Hematopoietic multipotent progenitor cell (in vitro differentiated cells): ENCODE measurements at places on chromosomes 1 and 21. TPM values are rescaled to one million over a fixed set of nuclear protein-coding genes. Genes with fewer than 3 reads are reported as not detected.
A peak's percentile ranks its signal among the peaks of the same experiment; 100 is the strongest.

The MX1 gene
- 86.4 TPM for total RNA-seq

- peak; percentile 84 for DNase-seq
Observed at GRCh38 chr1:67635055-67635809, 49.8 kb upstream of the GADD45A start.

- DNase-seq = no peak
Observed at GRCh38 chr1:56645677-56646305, 677 bp downstream of the PRKAA2 start.

The GALE gene
- total RNA-seq = 12.4 TPM

- no peak for DNase-seq
Observed at GRCh38 chr1:91647061-91647460, 146.4 kb downstream of the CDC7 start.

GRCh38 chr21:32426066-32426465 is 13.6 kb downstream of the EVA1C start:
- no peak for DNase-seq

The EXO1 gene
- 3.5 TPM for total RNA-seq

GRCh38 chr21:14554948-14555347 is 8.8 kb upstream of the SAMSN1 start:
- DNase-seq = no peak

GRCh38 chr21:42746593-42747275 is 93.3 kb downstream of the PDE9A start:
- peak; percentile 37 for DNase-seq

The BNIPL gene
- under 0.01 TPM for total RNA-seq

GRCh38 chr1:66044912-66045311 is 252.2 kb downstream of the PDE4B start:
- no peak for DNase-seq

The CFAP74 gene
- not detected for total RNA-seq

GRCh38 chr1:41102653-41103052 is 81.1 kb upstream of the SLFNL1 start:
- no peak for DNase-seq

DNA sequence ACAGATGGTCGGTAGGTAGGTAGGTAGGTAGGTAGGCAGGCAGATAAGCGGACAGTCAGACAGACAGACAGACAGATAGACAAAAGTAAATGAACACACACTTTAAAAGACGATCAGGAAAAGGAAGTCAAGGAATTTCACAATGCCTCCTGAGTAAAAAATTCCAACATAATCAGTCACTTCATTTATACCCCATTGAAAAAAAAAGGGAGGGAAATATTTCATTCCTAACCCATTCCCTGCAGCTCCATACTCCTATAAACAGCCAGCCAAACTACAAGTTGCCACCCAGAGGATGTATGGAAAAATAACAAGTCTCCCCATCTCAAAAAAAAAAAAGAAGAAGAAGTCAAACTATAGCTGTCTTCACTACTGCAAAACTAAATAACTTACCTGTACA is 43.4 kb downstream of the ZZZ3 start:
- DNase-seq = no peak

The EIF2D gene
- 75.4 TPM for total RNA-seq

DNA sequence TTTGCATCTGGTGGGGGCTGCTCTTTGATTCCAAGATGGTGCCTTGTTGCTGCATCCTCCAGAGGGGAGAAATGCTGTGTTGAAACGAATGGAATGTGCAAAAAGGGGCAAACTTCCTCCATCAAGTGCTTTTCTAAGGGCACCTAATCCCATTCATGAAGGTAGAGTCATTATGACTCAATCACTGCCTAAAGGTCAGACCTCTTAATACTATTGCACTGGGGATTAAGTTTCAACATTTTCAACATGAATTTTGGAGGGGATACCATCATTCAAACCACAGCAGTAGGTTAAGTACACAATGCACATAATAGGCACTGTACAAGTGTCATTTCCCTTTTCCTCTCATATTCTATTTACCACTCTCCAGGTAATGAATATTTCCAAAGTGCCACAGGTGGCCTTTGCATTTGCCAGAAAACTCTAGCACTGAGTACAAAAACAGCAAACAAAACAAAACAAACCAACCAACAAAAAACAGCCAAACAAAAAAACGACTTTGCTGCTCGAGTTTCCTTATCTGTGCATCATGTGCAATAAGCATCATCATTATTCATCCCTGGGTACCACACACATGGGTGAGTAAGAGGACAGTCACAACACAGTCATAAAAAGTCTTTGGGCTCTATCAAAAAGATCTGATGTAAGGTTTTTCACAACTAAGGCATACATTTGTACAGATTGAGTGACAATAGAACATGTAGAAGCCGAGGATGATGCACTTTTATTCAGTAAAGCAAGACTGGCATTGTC is 42.5 kb downstream of the IFI44 start:
- no peak for DNase-seq

- DNase-seq = no peak
Observed at GRCh38 chr21:43578677-43579303, 80.5 kb downstream of the HSF2BP start.

- no peak for DNase-seq
Observed at GRCh38 chr1:207474210-207474609, 20.1 kb downstream of the CR2 start.

DNA sequence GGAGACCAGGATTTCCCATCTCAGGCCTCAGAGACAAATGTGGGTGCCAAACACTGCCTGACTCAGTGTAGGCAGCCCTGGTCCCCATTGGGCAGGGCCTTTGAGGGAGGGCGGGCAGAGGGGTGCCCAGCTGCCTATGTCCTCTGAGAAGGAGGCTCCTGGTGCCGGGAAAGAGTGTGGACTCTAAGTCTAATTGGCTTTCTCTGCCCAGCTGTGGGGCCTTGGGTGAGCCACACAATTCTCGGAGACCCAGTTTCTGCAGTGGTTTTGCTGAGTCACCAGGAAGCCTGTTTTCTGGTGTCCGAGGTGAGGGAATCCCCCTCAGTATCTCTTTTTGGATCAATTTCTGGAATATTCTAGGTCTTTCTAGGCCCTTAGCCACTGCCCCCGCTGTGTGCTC is 35.3 kb upstream of the ACTL8 start:
- DNase-seq = no peak

- DNase-seq = no peak
Observed at GRCh38 chr21:27257908-27258556, 291.1 kb upstream of the ADAMTS5 start.

DNA sequence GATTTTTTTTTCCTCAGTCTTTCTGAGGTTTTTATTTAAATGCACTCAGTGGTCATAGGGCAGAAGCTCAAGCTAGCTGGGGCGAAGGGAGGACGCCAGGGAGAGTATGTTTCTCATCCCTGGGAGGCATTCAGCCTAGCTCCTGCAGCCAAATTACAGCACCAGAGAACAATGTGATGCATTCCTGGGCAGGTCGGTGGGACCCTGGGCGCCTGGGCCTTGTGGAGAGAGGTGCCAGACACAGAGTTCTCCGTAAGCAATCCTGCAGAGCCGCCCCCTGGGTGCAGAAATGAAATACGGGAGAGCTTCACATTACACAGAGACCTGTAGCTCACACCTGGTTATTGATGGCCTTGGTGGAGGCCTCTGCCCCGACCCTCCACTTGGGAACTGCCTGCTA is 15.5 kb downstream of the WNT2B start:
- no peak for DNase-seq

- no peak for DNase-seq
Observed at GRCh38 chr1:58543260-58543659, 3.3 kb downstream of the OMA1 start.

DNA sequence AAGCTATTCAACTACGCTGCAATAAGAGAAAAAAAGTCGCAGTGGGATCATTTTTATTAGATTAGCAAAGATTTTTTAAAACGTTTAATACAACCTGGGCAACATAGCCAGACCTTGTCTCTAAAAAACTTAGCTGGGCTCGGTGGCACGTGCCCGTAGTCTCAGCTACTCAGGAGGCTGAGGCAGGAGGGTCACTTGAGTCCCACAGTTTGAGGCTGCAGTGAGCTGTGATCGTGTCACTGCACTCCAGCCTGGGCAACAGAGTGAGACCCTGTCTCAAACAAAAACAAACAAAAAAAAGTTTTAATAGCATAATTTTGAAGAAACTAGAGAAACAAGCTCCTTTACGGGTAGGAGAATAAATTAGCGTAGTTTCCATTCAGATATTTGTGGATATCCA is 1.0 kb upstream of the PRDM15 start:
- no peak for DNase-seq

The RGS4 gene
- total RNA-seq = not detected

- DNase-seq = no peak
Observed at GRCh38 chr1:34657849-34658248, 97.0 kb upstream of the GJB5 start.

DNA sequence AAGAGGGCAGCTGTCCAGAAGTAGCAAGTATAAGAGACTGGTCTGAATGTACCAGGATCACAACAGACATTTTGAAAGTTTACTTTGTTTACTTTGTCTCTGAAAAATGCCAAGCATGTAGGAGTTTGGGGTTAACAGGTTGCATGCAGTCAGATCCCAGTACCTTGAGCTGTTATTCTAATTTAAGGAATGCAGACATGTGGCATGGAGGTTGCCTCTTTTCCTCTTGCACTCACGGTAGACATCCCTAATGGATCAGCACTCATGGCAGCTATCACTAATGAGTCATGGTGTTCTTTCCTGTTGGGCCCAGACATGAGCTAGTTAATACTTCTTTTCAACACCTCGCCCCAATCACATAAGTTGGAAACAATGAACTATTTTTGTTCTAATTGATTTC is 67.3 kb downstream of the GADD45A start:
- DNase-seq = no peak

The ITLN1 gene
- total RNA-seq = not detected

- DNase-seq = no peak
Observed at GRCh38 chr21:21046063-21046462, 47.9 kb downstream of the NCAM2 start.

GRCh38 chr21:25635310-25635709 is 3.7 kb upstream of the JAM2 start:
- DNase-seq = no peak

The PLPP3 gene
- 0.81 TPM for total RNA-seq

The WNT9A gene
- total RNA-seq = 0.27 TPM

DNA sequence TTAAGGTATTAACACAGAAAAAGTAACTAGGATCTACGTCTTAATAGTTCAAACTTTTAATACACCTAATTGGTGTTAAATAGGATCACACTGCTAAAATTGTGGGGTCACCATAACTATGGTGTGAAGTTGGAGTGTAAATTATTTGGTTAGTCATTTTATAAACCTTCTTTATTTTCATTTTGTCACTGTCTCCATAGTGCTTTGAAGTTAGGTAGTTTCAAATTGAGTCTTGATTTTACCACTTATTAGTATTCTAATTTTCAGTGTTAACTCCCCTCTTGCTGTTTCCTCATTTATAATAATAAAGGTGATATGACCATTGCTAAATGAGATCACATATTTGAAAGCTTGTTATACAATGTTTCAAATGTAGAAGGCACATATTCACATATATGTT is 738.1 kb upstream of the CHRM3 start:
- no peak for DNase-seq

GRCh38 chr1:241308471-241308870 is 48.5 kb downstream of the RGS7 start:
- DNase-seq = no peak

The S100A2 gene
- total RNA-seq = 0.27 TPM

DNA sequence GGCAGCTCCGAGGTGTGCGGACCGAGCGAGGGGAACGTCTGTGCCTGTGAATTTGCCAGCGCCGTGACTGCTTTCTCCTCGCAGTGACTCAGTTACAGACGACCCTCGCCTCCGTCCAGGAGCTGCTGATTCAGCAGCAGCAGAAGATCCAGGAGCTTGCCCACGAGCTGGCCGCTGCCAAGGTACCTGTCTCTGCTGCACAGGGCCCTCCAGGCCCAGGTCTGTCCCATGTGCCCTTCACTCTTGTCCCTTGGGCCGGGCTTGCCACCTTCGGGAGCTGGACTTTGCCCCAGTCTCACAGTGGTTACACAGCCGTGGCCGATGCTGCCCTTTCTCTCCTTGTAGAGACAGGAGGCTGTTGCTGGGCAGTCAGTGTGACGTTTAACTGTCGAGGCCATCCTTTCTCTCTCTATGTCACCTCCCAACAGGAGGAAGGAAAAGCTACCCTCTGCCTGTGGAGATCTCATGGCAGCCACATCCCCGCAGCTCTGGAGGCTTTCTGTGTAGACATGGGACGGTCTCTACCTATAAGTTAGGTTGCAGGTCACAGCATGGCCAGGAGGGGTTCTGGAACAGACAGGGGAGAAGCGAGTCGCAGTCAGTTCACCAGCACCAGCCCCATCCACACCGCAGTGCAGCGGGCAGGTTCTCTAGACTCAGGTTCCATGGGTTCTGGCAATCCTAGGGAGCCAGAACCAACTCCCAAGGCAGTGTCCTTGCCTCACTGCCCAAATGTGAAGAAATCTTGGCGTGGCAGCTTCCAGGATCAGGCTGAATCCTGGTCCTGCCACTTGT is 149.7 kb downstream of the PEX14 start:
- no peak for DNase-seq

The VAV3 gene
- 30.7 TPM for total RNA-seq

DNA sequence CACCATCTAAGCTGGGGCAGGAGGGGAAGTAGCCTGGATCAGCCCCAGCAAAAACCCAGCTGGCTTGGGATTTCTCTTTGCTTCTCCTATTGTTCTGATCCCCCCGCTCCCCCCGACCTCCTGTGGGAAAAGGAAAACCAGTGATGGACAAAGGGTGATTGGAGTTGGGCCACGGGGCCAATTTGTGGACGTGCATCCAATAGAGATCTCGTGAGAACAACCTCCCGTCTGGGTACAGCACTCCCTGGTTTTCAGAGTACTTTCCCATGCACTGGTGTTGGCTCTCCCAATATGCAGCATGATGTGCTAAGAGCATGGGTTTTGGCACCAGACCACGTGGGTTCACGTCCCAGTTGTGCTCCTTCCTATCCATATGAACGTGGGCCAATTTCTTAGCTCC is 9.0 kb downstream of the BLACAT1 start:
- DNase-seq = no peak

DNA sequence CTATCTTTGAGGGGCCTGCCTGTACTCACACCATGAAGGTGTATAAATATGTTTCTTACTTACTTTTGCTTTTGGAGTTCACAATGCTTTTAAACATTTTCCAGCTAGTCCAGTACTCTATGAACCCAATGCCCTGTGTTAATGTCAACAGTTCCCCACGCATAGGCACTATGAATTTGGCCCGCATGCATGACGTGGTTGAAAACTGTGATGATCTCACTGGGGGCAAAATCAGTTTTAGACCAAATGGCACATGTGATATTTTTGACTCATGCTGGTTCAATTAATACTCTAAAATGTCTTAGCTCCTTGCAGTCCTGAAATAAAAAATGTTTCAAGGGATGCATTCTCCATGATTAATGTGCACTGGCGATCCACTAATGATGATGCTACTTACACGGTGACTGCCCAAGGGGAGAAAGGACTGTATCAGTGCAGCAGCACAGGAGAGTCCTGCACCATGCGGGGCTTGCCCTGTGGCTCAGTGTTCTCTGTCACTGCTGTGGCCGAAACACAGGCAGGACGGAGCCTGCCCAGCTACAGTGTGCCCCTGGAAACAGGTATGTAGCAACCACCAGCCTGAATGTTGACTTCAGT is 15.7 kb downstream of the FNDC7 start:
- no peak for DNase-seq

- DNase-seq = no peak
Observed at GRCh38 chr1:53614231-53615021, 124.5 kb downstream of the GLIS1 start.

The ANKRD35 gene
- 0.27 TPM for total RNA-seq

The SPATA21 gene
- total RNA-seq = not detected
